ENCODE measurements at places on chromosomes 2 and 18. TPM values are rescaled to one million over a fixed set of nuclear protein-coding genes. Genes with fewer than 3 reads are reported as not detected.

SERPINB4 gene
- not detected for polyA plus RNA-seq

DNAJC5G gene
- polyA plus RNA-seq = 2.0 TPM

DNA sequence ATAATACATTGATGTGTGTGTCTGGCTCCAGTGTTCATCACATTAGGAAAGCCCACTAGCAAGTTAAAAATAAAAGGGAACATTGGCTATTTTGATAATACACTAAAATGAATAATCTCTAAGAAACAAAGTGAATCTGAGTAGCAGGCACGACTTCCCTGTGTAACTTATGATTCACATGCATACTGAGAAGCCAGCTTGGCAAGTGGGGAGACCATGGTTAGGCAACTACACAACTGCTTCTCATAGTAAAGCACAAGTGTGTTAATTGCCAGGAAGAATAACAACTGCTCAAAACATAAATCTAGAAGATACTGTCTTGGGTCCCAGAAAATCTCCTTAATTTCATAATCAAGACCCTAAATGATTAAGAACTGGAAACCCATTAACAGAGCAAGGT is 4.0 kb downstream of the MYO5B start:
- DNase-seq = no peak

DNA sequence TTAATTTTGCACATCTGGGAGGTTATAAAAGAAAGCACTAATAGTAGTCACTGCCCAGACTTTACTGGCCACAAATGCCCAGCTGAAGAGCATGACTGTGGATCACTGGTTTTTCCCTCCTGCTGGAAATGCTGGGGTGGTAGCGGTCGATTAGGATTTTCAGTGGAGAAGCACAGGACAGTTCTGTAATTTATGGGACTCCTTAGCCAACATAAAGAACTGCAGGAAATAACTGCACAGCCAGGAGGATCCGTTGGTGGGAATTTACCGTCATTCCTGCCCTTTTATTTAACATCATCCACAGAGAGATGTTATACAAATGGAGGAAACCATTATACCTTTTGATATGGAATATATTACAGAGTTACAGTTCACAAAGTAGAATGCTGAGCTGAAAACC is 61.5 kb downstream of the TNFRSF11A start:
- no peak for DNase-seq

DNA sequence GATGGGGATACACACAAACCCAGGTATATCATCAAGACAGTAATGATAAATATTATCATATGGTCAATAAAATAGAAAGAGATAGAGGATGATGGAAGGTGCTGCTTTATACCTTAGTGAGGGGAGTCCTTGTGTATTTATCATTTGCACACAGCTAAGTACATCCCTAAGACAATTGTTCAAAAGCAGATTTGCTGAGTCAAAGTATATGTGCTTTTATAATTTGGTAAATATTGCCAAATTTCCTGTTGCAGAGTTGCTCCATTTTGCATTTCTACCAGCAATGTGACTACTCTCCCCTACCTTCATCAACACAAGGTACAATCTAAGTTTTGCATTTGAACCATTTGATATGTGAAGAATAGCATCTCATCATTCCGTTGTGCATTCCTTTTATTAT is 22.6 kb upstream of the PLEK start:
- DNase-seq = no peak
